ENCODE measurements at places on chromosomes 6 and 20.

DNA sequence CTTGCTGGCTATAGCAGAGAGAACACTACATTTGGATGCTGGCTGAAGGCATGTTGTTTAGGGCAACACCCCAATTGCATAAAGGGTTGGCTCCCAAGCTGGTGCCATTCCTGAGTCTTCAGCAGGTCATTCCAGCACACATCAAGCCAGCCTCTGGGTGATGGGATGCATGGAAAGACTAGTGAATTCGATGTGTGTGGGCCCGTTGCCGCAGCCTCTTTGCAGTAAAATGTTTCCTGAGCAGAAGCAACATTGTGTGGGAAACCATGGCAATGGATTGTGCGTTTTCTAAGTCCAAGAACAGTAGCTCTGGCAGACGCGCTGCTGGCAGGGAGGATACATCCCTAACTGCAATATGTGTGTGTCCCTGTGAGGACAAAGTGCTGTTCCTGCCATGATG lies 142.4 kb upstream of the SLC24A3 start:
- DNase-seq: no peak

- no peak for DNase-seq
These were observed 13.1 kb downstream of the NEDD9 start for GRCh38 chr6:11219400-11219834.

- no peak for DNase-seq
These were observed 27.1 kb upstream of the ZNF318 start for GRCh38 chr6:43396408-43397149.

- no peak for DNase-seq
These were observed 190.5 kb upstream of the HEY2 start for GRCh38 chr6:125558907-125559306.

- DNase-seq: no peak
These were observed 1.7 kb upstream of the FBXO5 start for GRCh38 chr6:152984513-152984872.

DNA sequence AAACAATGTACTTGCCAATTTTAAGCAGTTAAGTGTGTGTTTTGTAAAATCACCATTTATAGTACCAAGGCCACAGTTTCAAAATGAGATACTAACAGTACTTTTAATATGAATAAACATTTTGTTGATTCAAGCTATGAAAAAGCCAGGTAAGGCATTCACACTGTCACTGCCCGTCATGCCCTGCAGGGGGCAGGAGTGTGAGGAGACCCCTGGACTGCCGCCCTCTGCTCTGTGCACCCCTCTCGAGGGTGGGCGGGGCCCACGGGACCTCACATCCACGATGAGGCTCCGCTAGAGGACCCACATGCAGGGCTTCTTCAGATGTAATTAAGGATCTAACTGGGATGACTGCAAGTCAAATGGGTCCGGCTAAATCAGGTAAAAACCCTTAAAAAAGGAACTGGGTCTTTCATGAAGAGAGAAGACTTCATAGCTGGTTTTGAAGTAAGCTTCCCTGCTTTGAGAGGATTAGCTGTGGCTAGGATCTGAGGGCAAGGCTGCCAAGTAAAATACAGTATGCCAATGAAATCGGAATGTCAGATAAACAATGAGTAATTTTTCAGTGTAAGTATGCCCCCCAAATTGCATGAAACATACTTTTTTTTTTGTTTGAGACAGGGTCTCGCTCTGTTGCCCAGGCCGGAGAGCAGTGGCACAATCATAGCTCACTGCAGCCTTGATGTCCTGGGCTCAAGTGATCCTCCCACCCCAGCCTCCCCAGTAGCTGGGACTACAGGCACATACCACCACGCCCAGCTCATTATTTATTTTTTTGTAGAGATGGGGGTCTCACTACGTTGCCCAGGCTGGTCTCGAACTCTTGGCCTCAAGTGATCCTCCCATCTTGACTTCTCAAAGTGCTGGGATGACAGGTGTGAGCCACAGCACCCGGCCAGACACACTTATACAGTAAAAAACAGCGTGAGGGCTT lies 18.7 kb downstream of the DIDO1 start:
- DNase-seq: no peak

DNA sequence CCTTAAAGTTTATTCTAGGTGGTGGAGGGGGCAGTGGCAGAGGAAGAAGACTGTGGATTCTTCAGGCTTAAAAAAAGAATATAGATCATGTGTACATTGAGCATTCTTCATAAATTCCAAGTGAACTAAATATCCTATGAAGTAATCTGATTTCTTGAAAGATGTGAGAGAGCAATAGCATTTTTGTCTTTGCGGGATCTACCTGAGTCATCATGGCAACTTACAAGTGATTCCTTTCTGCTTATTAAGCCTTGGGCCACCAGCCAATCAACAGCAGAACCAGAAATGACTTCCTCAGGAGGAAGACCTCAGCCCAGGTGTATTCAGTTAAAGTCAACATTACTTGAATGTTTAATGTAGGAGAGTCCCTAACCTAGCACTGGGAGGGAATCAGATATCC lies 756.9 kb downstream of the TFAP2A start:
- no peak for DNase-seq

DNA sequence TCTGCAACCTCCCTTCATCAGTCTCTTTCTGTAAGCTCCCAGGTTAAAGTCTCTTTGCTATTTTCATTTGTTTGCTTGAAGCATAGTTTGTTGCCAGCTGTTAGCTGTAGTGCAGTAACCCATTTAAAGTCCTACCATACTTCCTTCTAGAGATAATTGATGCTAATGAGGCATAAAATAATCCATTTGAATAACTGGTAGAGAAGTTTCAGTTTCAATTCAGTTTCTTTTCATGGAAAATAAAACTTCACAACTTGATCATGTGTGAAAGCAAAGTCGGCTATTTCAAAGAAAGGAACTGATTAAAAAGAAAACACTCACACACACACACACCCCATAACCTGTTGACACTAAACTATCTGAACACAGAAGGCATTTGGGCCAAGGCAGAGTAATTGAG lies 68.5 kb upstream of the TENT5A start:
- no peak for DNase-seq

GRCh38 chr20:46062151-46062550 lies 27.6 kb downstream of the NCOA5 start:
- no peak for DNase-seq

DNA sequence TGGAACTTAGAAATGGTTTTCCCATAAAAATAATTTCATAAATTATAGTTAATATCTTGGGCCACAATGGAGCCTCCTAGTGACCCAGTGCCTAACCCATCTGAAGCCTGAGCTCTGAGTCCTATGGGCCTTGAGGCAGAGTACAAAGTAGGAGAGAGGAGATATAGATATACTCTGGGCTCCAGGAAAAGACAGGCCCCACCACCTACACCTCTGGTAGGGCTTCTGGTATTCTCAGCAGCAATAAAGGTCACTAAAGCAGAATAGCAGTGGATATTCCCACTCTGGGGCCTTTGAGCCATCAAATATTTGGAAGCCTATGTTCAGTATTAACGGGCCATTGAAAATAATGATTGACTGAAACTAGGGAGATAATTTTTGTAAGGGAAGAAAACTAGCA lies 24.1 kb downstream of the CYP39A1 start:
- no peak for DNase-seq

DNA sequence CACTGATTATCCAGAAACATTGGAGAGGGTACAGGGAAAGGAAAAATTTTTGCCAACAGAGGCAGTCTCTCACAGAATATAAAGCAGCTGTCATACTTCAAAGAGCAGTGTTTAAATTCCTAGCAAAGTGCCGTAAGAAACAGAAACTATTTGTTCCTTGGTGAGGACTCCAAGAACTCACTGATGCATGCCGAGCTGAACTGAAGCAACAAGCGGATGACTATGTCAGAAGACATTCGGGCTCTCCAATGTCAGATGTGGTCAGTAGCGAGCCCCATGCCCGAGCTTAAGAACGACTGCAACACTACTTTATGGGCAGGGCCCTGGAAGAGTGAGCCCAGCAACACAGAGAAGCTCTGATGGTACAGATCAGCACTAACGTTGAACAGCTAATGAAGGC lies 54.7 kb downstream of the OR2B6 start:
- no peak for DNase-seq

GRCh38 chr20:7939663-7940062 lies 595 bp downstream of the HAO1 start:
- DNase-seq: no peak

GRCh38 chr6:17212546-17213371 lies 68.4 kb upstream of the RBM24 start:
- no peak for DNase-seq

DNA sequence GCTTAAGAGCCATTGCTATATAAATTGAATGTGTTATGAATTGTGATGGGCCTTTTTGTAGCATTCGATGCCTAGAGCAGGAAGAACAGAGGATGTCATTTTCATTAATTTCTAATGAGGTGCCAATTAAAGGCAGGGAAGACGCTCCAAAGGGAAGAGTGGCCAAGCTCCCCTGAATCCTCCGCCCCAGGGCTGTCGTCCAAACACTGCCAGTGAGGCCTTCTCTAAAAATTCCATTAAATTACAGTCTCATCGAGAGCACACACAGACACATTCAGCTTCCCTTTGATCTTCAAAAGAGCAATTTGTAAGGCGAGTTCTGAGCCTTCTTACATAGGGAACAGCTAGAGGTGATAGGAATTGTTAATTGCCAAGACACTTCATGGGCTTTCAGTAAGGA lies 300.0 kb downstream of the ZFAND3 start:
- no peak for DNase-seq

GRCh38 chr6:13248053-13248452 lies 80.3 kb downstream of the TBC1D7 start:
- DNase-seq: no peak

DNA sequence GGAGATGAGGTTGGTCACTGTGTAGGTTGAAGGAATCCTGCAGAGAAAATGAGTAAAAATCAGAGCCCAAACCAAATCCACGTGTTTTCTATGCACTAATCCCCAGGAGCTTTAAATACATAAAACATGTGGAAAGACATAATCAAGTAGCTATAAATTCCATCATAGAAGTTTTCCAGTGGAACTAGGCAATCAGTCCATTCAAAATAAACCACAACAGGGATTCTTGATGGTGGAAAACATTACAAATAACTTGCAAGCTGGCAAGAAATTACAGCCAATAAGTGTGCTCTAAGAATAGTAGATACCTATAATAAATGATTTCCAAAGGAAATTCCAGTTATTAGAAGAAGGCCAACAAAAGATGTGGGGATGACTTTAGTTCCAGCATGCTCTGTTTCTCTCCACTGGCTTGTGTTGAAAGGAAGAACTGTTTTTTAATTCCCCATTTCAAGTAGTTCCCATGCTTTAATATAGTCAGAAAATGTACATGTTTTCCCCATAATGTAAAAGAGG lies 49.8 kb upstream of the ADGRG6 start:
- DNase-seq: no peak

DNA sequence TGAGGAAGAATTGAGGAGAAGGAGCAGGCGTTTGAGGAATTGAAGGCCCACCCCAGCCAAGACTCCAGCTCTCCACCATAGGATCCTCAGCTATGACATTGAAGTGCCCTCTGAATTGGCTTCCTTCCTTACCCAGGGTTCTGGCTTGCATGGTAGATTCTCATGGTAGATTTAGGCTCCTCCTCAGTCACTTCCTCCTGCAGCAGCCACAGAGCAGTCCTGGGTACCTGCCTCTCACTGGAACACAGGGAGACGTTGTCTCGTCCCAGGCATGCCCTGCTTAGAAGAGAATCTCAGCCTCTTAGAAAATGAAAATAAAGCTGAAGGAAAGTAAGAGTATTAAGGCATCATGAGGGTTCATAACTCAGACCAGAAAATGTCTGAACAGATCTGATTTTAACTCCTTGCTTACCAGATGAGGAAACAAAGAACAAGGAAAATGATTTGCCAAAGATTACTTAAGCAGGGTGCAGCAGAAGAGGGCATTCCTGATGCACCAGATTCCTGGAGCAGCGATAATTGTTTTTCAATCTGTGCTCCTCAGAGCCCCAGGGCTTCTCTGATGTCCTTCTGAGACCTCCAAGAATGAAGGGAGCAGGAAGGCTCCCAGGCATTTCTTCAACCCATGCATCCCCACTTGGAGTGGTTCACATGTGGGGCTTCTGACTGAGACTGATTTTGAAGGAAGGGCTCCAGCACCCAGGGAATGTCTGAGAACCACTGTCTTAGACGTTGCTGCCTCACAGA lies 219.8 kb downstream of the HIVEP2 start:
- no peak for DNase-seq

GRCh38 chr20:1210501-1210900 lies 7.2 kb downstream of the C20orf202 start:
- DNase-seq: no peak

GRCh38 chr20:24933266-24933908 lies 15.7 kb upstream of the CST7 start:
- DNase-seq: no peak

DNA sequence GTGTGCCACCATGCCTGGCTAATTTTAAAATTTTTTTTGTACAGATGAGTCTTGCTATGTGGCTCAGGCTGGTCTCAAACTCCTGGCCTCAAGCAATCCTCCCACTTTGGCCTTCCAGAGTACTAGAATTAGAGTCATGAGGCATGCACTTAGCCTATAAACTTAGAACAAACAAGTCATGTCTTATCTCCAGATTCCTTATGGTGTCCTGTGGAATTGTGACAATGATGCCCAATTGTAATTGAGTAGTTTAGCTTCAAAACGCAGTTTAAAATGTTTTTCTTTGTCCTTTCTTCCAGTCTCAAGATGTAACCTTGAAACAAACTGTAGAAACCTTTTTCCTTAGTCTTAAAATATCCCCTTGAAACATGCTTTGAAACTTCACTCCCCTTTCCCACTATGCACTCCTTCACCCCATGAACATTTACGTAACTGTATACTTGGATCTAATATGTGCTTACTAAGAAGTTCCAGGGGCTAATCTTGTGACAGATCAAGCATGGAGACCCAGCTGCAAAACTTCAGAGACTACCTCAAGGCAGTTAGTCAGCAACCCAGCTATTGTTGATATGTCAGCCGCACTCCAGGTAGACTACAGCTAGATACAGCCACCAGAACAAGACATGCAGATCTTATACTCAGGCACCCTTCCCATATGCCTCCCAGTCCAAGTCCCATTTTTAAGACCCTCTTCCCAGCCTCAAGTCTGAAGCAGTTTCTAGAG lies 46.2 kb downstream of the MAN1A1 start:
- DNase-seq: no peak

DNA sequence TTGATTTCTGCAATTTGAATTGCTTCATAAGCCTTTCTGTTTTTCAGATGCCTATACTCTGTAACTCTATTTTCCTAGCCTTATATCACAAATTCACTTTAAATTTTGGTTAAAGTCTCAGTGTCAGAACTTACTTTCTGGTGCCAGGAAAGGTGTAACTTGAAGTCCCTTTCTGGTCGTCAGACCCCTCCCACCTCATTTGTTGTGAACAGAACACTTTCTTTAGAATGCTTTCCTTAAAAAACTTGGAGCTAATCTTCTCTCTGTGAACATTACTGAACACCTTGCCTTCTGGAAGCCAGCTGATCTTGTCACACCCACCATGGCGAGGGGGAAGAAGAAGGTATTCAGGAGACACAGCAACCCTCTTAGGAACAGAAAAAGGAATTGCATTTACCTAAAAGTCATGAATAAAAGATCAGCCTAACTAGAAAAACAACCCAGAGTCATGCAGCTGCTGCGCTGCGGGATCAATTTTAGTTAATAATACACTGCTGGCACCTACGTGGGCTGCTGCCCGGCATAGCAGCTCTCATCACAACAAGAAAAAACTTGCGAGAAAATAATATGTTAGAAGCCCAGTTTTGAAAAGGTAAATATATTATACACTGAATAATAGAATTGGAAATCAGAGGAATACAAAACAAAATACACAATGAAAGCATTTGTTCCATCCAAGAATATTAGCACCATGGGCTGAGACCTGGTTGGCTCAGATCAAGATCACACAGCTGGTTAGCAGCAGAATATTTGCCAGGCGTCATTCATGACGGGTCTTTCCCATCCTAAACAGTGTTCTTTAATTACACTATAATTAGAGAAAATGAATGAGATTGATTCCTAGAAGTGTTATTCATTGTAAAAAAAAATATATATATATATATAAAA lies 5.8 kb upstream of the FAM217A start:
- DNase-seq: no peak
